ENCODE measurements at places on chromosomes 2 and 18.

DNA sequence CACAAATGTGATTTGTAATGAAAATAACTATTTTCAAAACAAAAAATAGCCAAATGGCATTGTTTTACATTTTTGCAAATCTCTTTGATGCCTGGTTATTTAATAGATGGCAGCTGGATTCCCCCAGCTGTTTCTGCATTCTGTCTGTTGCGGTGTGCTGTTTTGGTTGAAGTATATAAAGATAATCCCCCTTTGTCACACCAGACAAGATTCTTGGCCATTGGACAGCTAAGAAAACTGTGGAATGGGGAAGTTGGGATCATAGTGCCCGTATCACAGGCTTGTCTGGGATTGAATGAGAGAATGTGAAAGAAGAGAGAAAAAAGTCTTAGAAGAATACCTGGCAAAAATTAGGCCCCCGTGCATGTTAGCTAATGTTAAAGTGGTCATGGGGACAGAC is 19.5 kb upstream of the LYPD6B start:
- no peak for DNase-seq

GRCh38 chr2:197915548-197916265 is 111.3 kb downstream of the PLCL1 start:
- DNase-seq: no peak

GRCh38 chr18:76982841-76983583 is 149.6 kb downstream of the MBP start:
- DNase-seq: peak; percentile 87

DNA sequence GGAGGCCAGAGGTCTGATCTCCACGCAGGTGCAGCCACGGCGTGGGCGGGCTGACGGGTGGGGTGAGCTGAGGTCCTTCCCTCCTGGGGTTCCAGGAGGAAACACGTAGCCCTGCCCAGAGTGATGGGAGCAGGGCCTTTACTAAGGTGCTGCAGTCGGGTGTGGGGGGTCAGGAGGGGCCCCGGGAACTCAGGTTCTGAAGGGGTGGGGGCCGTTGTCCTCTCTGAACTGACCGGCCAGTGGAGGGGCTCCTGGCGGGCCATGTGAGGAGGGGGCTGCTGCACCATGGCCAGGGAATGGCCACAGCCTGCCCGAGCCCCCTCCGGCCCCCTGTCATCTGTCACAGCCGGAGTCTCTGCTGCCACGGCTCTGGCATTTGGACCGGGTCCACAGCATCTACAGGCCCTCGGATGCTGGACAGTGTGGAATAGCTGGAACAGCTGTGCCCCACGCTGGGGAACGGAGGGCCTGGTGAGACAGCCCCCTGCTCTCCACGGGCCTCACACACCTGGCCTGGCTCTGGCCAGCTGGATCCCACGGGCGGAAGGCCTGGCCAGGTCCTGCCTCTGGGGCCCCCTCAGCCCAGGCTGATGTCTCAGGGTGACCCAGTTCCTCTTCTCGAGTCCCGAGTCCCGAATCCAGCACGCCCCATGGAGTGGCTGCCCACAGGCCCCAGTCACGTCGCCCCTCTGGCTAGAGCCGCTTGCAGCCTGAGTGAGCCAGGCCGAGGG is 145.6 kb upstream of the GPC1 start:
- no peak for DNase-seq

DNA sequence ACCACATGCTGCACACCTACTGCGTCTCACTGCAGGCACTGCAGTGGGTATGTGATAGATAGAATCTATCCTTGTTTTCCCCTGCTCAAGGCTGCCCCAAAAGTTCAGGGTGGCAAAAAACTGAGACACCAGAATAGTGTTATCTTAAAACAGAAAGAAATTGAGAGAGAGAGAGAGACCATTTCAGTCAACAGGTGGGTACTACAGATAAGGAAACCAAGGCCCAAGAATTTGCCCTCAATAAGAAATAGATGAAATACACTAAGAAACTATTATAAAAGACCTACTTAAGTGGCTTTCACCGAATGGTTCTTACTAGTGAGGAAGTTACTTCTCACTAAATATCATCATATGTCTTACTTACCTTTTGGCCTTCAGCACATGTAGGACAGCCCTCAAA is 27.9 kb downstream of the EPG5 start:
- DNase-seq: no peak

- no peak for DNase-seq
Measured at GRCh38 chr2:233386382-233387041, 32.2 kb downstream of the DGKD start.

DNA sequence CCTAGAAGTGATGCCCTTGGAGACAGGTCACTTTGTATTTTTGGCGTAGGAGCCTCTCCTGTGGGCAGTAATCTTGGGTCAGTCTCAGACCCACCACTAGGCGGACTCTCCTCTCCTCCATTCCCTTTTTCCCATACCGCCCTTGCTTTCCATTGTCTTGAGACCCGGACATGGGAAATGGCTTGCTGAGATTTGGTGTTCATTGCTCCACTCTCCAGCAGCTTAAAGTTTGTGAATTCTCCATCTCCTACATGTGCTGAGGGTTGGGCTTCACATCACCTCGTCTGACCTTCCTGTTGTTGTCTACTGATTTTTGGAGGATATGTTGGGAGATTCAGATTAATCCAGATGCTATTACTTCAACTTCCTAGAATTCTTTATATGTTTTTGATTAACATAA is 159.2 kb upstream of the RAB12 start:
- DNase-seq: no peak

DNA sequence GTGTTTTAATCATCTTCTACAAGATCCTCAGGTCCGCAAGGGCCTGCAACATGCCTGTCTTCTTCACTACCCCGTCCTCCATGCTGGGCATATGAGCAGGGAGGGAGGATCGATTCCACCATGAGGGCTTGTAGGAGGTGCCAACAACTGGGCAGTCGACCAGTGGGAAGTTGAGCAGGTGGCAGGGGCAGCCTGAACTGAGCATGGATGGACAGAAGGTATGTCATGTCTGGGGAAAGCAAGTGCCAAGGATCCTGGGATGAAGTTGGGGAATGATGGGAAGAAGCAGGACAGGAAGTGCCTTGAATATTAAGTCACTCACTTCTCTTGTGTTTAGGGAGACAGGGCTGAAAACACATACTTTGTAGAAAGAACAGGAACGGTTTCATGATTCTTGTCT is 44.7 kb downstream of the CTIF start:
- DNase-seq: no peak

DNA sequence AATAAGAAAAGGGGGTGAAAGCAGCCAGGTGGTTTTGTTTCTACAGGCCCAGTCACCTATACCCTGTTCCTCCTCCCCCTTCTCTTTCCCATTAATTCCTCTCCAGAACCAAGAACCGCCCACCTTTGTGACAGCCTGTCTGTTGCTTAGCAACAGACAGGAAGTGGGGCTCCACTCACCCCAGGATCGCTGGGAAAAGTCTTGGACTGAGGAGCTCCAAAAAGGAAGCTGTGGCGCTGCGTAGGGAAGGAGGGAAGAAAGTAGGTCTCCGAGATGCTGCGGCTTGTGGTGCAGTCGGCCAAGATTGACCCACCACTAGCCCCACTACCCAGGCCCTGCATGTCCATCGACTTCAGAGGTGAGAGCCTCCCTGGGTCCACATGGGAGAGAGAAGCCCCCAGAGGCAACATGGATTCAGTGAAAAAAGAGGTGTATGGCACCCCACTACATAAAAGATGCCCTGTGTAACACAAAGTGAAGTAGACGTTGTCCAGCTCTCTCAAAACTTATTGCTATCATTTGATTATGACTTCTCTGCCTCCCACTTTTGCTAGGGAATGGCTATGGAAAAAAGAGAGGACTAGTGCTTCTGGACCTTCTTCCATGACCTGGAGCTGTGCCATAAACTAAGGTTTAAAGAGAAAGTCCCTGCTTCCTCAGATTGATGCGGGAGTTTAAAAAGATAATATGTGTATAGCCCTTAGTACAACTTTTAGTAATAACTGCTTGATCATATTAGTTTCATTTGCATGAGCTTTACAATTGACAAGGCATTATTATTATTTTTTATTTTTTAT is at the start of gene FER1L5:
FER1L5 (plus strand) TSS at position 201 of the 797 bp plus-strand sequence; CDS start at position 274, 73 bp downstream.
- no peak for DNase-seq

DNA sequence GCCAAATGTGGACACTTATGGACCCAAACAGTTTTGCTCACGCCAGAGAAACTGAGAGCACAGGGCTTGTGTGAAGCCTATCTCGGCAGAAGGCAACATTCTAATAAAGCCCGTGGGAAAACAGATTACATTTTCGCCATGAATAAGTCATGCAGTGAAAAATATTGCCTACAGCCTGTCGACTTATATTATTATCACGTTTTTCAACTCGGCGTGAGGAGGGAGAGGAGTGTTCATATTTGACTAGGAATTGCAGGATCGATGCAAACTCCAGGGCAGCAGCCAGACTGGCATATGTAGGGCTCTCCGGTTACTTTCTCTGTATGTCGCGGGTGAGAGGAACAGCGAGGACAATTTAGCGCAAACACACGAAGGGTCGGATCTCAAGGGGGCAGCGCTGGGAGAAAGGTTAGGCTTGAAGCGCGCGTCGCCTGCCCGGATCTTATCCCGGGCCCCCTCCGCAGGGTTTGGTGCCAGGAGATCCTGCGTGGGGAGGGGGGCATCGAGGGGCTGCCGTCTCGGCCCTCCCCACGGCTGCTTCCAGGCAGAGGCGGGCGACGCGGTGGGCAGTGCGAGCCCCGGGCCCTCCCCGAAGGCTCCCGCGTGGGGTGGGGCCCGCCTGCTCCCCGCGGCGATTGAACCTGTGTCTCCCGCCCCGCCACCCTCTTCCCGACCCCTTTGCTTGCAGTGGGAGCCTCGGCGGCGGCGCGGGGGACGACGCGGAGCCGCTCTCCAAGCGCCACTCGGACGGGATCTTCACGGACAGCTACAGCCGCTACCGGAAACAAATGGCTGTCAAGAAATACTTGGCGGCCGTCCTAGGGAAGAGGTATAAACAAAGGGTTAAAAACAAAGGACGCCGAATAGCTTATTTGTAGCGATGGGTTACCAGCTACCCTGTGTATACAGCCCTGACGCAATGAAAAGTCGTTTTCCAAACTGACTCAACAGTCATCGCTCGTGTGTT is 4.4 kb downstream of the ADCYAP1 start:
- no peak for DNase-seq

GRCh38 chr2:74708883-74709282 is 54.8 kb downstream of the SEMA4F start:
- DNase-seq: no peak

DNA sequence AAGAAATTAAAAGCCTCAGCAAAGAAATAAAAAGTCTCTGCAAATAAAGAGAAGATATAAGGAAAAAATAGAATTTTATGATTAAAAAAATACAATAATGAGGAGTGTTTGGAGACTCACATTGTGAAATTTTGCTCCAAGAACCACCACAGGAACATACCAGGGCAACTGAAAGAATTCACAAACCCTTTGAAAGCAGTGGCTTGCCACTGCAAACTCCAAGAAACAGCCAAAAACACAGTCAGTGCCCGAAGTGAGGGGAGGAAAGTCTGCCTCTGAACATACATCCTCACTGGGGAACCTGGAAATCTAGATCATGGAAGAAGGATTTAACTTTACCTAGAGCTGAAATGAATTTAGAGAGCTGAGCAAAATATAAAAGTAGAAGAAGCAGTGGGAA is 33.1 kb downstream of the EVA1A start:
- no peak for DNase-seq

GRCh38 chr2:188664416-188664815 is 309.8 kb upstream of the COL3A1 start:
- no peak for DNase-seq

- DNase-seq: no peak
Measured at GRCh38 chr2:2926858-2927175, 450.8 kb downstream of the EIPR1 start.

DNA sequence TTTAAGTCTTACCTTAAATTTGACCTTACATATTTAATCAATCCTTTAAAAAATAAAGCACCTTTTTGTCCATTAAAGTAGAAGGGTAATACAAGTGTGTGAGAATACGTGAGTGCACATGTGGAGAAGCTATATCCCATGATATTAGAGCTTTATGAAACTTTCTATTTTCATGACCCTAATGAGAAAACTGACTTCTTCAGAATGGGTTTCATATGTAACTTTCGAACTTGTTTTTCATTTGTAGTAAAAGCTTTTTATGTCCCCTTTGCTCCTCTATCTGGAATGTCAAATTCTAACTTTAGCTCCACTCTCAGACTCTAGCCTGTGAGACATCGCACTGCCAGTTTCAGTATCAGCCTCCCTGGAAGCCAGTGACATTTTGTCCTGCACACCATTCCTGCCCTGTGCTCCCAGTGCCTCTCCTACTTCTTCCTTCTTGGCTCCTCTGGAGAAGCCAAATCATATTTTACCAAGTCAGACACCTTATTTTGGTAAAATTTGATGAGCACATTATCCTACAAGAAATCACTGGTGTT is 42.0 kb downstream of the MAPRE2 start:
- no peak for DNase-seq

GRCh38 chr2:224586127-224586695 is 1.0 kb upstream of the CUL3 start:
- DNase-seq: no peak

GRCh38 chr2:138032334-138032733 is 68.1 kb downstream of the HNMT start:
- DNase-seq: no peak

DNA sequence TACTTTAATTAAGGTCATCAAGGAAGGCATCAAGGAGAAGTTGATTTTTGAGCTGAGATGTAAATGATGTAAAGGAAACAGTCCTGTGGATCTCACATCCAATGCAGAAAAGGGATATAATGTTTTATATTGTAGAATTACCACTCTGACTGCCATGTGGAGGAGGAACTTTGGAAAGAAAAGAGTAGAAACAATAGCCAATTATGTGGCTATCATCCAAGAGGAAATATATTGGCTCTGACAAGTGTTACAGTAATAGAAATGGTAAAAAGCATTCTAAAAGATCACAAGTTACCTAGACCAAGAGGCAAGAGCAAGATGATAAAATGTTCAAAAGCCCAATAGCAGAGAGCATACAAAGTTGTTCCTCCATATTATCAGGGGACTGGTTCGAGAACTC is 26.8 kb downstream of the BARD1 start:
- DNase-seq: no peak
